ENCODE measurements at places on chromosomes 11 and 22. TPM values are rescaled to one million over a fixed set of nuclear protein-coding genes. Genes with fewer than 3 reads are reported as not detected.

GRCh38 chr22:37675930-37676735, 697 bp downstream of the LGALS1 start:
- H3K4me3 ChIP-seq, result peak overlapping the region; percentile 52
- no peaks in the 10 kb centered on the region for H3K27me3 ChIP-seq
- peaks cover 5% of the 10 kb centered on the region for H3K36me3 ChIP-seq
- peak overlapping the region; percentile 85 for H3K27ac ChIP-seq

Gene PAX6
- 5.7 TPM for total RNA-seq

Gene APOA4
- not detected for total RNA-seq

- H3K4me1 ChIP-seq, result peaks cover 9% of the 10 kb centered on the region
- H3K27me3 ChIP-seq, result no peaks in the 10 kb centered on the region
- no peaks in the 10 kb centered on the region for H3K36me3 ChIP-seq
- peak overlapping the region; percentile 34 for H3K4me3 ChIP-seq
Observed at GRCh38 chr22:23402275-23403151, 177.6 kb downstream of the IGLL1 start.

GRCh38 chr22:17607891-17608521, 20.5 kb downstream of the ATP6V1E1 start:
- peaks cover 83% of the 10 kb centered on the region for H3K36me3 ChIP-seq
- no peaks in the 10 kb centered on the region for H3K4me1 ChIP-seq
- no peak for DNase-seq
- H3K4me3 ChIP-seq, result no peak overlapping the region
- no peak overlapping the region for H3K27ac ChIP-seq

- peaks cover 53% of the 10 kb centered on the region for H3K36me3 ChIP-seq
- H3K27me3 ChIP-seq, result no peaks in the 10 kb centered on the region
- H3K4me1 ChIP-seq, result peaks cover 4% of the 10 kb centered on the region
- H3K4me3 ChIP-seq, result no peak overlapping the region
- DNase-seq, result no peak
Observed at GRCh38 chr22:23204541-23205157, 24.3 kb downstream of the BCR start.

Gene ANO3
- total RNA-seq, result 0.13 TPM

DNA sequence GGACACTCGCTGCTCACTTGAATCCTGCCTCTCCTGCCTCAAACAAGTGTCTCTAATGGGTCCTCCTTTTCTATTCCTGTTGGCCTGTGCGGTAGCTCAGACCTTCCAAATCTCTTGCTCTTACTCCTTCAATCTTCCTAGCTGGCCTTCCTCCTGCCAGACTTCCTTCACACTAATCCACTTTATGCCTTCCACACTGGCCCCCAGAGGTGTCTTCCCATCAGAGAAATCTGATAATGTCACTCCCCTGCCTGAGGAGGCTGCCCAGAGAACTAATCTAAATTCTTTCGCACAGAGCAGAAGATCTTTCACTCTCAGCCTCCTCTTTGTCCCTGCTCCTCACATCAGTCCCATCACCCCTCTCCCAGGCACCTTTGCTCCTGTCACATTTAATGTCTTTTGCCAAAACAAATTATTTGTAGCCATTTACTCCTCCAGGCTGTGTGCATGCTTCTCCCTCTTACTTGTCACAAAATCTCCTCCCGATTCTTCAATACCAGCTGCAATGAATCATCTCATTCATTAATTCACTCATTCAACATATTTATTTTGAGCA, 175.7 kb downstream of the MAML2 start:
- H3K27me3 ChIP-seq, result no peaks in the 10 kb centered on the region
- no peak overlapping the region for H3K27ac ChIP-seq
- no peaks in the 10 kb centered on the region for H3K4me1 ChIP-seq
- no peak for DNase-seq
- no peaks in the 10 kb centered on the region for H3K36me3 ChIP-seq

DNA sequence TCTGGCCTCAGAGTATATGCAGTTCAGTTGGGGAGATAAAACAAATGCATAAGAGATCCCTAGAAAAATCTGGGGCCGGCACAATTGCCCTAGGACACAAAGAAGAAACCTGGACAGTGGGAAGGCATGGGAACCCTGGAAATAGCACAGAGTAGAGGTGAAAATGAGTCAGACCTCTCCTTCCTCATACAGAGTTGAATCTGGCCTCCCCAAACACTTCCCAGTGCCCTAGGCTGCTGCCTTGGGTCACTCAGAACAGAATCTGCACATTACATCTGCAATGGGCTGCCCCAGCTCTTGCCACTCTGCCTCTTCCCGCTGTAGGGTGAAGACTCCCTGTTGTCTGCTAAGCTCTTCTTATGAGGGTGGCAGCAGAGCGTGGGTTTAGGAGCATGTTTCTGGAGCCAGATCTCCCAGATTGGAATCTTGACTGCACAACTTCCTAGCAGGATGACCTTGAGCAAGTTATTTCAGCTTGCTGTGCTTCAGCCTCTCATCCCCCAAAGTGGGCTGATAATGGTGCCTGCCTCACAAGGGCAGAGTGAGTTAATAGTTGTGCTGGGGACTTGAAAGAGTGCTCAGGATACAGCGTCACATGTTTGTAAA, 47.1 kb upstream of the NECTIN1 start:
- H3K4me3 ChIP-seq, result no peak overlapping the region
- no peak overlapping the region for H3K27ac ChIP-seq
- no peaks in the 10 kb centered on the region for H3K4me1 ChIP-seq
- DNase-seq, result no peak

Gene SCGB1A1
- total RNA-seq, result 1.1 TPM

GRCh38 chr22:20262582-20263147, 5.5 kb downstream of the RTN4R start:
- no peak overlapping the region for H3K27ac ChIP-seq
- peaks cover 65% of the 10 kb centered on the region for H3K27me3 ChIP-seq
- no peaks in the 10 kb centered on the region for H3K36me3 ChIP-seq
- no peak overlapping the region for H3K4me3 ChIP-seq

GRCh38 chr11:27294654-27295053, 68.4 kb downstream of the CCDC34 start:
- H3K4me1 ChIP-seq, result no peaks in the 10 kb centered on the region
- H3K27ac ChIP-seq, result no peak overlapping the region
- no peak overlapping the region for H3K4me3 ChIP-seq
- H3K27me3 ChIP-seq, result no peaks in the 10 kb centered on the region
- H3K36me3 ChIP-seq, result no peaks in the 10 kb centered on the region
